Ascending aorta (tissue), 2 donors: ENCODE measurements at places on chromosomes 4 and X. TPM values are rescaled to one million over a fixed set of nuclear protein-coding genes. Genes with fewer than 3 reads are reported as not detected.

DNA sequence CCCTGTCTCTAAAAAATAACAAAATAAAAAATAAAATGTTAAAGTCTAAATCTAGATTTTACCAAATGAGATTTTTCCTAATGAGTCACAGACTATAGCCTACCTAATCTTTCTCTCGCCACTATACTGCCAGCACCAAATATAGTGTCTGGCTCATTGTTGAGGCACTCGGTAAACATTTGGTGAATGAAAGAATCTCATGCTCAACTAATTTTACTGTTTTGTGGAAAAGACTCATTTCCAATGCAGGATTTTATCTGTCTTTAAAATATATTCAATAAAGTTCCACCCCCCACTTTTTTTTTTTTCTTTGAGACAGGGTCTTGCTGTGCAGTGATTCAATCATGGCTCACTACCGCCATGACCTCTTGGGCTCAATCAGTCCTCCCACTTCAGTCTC lies 71.5 kb downstream of the PLS3 start:
- no peak for DNase-seq
- peaks cover 9% of the 10 kb centered on the region for H3K4me1 ChIP-seq
- H3K27ac ChIP-seq, result peak overlapping the region; percentile 74
- H3K36me3 ChIP-seq, result peaks cover 3% of the 10 kb centered on the region

DNA sequence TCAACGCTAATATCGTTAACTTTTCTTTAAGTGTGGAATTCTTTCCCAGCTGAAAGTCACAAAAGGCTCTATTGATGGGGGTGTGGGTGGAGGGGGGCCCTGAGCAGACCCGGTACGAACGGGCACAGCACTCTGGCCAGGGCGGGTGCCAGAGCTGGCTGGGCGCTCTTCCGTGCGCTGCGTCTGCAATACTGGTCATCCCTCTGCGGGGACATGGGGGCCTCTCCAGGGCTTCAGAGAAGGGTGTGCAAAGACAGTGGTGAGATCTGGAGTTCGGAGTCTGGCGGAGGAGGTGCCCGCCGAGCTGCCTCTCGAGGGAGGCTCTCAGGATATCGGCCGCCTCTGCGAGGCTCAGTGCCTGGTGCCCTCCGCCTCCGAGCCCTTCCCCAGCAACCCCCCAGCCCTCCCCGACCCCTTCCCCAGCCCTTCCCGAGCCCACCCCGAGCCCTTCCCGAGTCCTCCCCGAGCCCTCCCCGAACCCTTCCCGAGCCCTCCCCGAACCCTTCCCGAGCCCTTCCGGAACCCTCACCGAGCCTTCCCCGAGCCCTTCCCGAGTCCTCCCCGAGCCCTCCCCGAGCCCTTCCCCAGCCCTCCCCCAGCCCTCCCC lies 34.3 kb downstream of the FGFRL1 start:
- DNase-seq, result peak; percentile 61
- no peak overlapping the region for H3K27ac ChIP-seq
- no peaks in the 10 kb centered on the region for H3K36me3 ChIP-seq

- no peak for DNase-seq
- no peaks in the 10 kb centered on the region for H3K4me1 ChIP-seq
- no peak overlapping the region for H3K4me3 ChIP-seq
- no peaks in the 10 kb centered on the region for H3K36me3 ChIP-seq
- H3K27ac ChIP-seq, result no peak overlapping the region
- H3K27me3 ChIP-seq, result no peaks in the 10 kb centered on the region
Observed at GRCh38 chr4:140351093-140352075, 22.1 kb upstream of the SCOC start.

GRCh38 chr4:17898553-17899055 lies 87.8 kb downstream of the NCAPG start:
- H3K4me1 ChIP-seq, result no peaks in the 10 kb centered on the region
- H3K27ac ChIP-seq, result no peak overlapping the region
- no peak overlapping the region for H3K4me3 ChIP-seq
- H3K27me3 ChIP-seq, result no peaks in the 10 kb centered on the region

- H3K27ac ChIP-seq, result no peak overlapping the region
- H3K4me1 ChIP-seq, result no peaks in the 10 kb centered on the region
- no peak for DNase-seq
Observed at GRCh38 chr4:129708784-129709183, 612.8 kb downstream of the C4orf33 start.

- no peak for DNase-seq
- H3K36me3 ChIP-seq, result no peaks in the 10 kb centered on the region
- no peaks in the 10 kb centered on the region for H3K27me3 ChIP-seq
Observed at GRCh38 chrX:7090641-7091040, 56.9 kb upstream of the STS start.

DNA sequence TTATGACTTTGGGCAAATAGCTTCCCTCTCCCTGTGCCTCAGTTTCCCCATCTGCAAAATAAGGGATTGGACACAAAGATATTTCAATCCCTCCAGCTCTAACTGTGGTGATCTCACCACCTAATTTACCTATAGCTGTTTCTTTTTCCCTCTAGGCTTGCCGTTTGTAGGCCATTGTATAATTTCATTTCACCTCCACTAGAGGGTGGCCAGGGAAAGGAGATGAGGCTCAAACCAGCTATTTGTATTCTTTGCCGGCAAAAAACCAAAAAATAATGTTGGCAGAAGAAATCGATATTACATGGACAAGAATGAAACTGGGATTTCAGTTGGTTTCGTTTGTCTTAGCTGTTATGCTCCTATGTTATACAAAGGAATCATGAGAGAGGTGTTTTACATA lies 36.1 kb upstream of the DOCK11 start:
- H3K36me3 ChIP-seq, result no peaks in the 10 kb centered on the region
- no peak overlapping the region for H3K4me3 ChIP-seq
- no peaks in the 10 kb centered on the region for H3K27me3 ChIP-seq
- H3K4me1 ChIP-seq, result no peaks in the 10 kb centered on the region

GRCh38 chr4:4868758-4869723 lies 9.6 kb downstream of the MSX1 start:
- H3K4me3 ChIP-seq, result no peak overlapping the region
- no peaks in the 10 kb centered on the region for H3K36me3 ChIP-seq
- peaks cover 5% of the 10 kb centered on the region for H3K4me1 ChIP-seq

GRCh38 chrX:135476378-135476777 lies 44.1 kb upstream of the INTS6L start:
- H3K4me3 ChIP-seq, result no peak overlapping the region
- no peak overlapping the region for H3K27ac ChIP-seq
- H3K4me1 ChIP-seq, result no peaks in the 10 kb centered on the region
- no peaks in the 10 kb centered on the region for H3K27me3 ChIP-seq
- DNase-seq, result no peak

DNA sequence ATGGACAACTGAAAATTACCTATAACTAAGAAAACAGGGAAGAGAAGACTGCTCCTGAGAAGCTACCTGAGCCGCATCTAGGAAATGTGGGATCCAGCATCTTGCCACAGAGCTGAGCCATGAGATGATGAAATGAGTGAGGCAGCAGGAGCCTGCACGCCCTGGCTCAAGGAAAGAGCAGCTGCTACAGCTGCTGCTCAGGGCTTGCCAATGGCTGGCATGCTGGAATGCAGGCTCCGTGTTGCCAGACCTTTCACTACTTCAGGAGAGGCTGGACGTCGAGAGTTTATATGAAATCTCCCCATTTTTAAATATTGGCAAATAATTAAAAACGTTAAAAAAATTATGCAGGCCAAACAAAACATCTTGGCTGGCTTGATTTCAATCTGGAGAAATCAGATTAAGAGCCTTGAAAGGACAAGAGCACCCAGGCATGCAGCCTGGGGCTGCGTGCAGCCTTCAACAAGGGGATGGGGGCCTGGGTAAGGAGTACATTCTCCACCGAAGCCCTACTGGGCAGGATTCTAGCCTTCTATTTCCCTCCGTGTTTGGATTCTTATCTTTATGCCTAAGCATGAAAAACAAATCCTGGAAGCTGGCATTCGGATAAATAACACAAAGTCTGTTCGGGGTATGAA lies 227.6 kb downstream of the NR3C2 start:
- H3K4me3 ChIP-seq, result peak overlapping the region; percentile 43
- peak overlapping the region; percentile 28 for H3K27ac ChIP-seq
- no peaks in the 10 kb centered on the region for H3K36me3 ChIP-seq
- no peaks in the 10 kb centered on the region for H3K27me3 ChIP-seq
- no peak for DNase-seq
- H3K4me1 ChIP-seq, result peaks cover 4% of the 10 kb centered on the region

- H3K4me3 ChIP-seq, result no peak overlapping the region
- no peaks in the 10 kb centered on the region for H3K4me1 ChIP-seq
- H3K27ac ChIP-seq, result no peak overlapping the region
- no peaks in the 10 kb centered on the region for H3K27me3 ChIP-seq
- no peak for DNase-seq
Observed at GRCh38 chrX:119155416-119156035, 27.9 kb upstream of the KIAA1210 start.

DNA sequence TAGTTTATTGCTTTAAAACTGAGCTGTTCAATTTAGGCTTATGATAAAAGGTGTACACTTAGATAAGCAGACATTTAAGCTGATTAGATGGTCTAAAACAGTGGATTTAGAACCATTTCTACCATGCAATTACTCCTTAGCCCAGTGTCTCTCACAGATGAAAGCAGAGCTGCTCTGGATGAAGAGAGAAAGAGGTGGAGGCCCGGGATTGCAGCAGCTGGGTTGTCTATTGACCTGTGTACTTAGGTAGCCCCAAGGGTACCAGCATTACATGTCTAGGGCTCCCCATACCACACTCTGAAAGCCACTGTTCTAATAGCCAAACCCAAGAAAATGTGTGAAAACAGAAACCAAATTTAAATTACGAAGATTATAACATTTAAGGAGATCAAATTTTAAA lies 86.0 kb upstream of the GIMD1 start:
- DNase-seq, result no peak
- no peaks in the 10 kb centered on the region for H3K4me1 ChIP-seq
- H3K36me3 ChIP-seq, result no peaks in the 10 kb centered on the region
- H3K27me3 ChIP-seq, result no peaks in the 10 kb centered on the region

DNA sequence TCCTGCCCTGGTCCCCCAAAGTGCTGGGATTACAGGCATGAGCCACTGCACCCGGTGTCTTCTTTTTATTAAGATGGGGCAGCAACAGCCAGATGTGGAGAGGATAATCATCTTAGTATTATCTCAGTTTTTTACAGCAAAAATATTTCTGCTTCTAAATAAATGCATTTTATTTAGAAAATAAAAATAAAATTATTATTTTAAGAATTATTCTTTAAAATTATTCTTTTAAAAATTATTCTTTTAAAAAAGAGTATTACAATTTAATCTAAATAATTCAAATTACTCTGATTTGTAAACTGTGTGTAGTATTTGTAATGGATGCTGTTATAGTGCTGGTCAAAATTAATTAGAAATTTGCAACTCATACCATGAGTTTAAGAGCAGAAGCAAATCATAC lies 67.6 kb downstream of the ARFIP1 start:
- no peaks in the 10 kb centered on the region for H3K36me3 ChIP-seq
- H3K27ac ChIP-seq, result no peak overlapping the region
- no peaks in the 10 kb centered on the region for H3K4me1 ChIP-seq

GRCh38 chr4:75302648-75303047 lies 211.6 kb downstream of the RCHY1 start:
- DNase-seq, result no peak
- H3K27me3 ChIP-seq, result no peaks in the 10 kb centered on the region
- H3K4me3 ChIP-seq, result no peak overlapping the region
- no peak overlapping the region for H3K27ac ChIP-seq
- H3K4me1 ChIP-seq, result no peaks in the 10 kb centered on the region
- H3K36me3 ChIP-seq, result no peaks in the 10 kb centered on the region

- no peak overlapping the region for H3K27ac ChIP-seq
- H3K4me1 ChIP-seq, result no peaks in the 10 kb centered on the region
- H3K4me3 ChIP-seq, result no peak overlapping the region
- H3K27me3 ChIP-seq, result no peaks in the 10 kb centered on the region
- H3K36me3 ChIP-seq, result no peaks in the 10 kb centered on the region
- DNase-seq, result no peak
Observed at GRCh38 chr4:52979020-52979419, 116.9 kb downstream of the RASL11B start.

DNA sequence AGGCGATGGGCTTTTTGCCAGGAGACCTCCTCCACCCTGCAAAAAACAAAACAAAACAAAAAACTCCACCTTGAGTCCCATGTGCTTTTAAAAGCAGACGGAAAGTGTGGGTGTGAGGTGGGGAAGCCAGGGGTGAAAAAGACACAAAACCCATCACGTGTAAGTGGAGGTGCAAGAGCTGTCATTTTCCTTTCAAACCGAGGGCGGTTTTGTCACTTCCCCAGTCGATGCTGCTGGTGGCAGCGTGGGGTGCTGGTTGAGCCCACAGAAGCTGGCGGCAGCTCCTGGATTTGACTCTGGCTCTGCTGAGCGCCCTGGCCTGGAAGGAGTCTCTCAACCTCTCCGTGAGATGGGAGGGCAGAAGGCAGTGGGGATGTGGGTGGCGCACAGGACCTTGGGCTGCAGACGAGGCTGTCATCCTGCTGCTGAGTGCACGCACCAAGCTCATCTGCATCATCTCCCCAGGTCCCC lies 110.0 kb downstream of the PSAPL1 start:
- no peak overlapping the region for H3K4me3 ChIP-seq
- H3K27me3 ChIP-seq, result no peaks in the 10 kb centered on the region
- H3K36me3 ChIP-seq, result no peaks in the 10 kb centered on the region

- no peaks in the 10 kb centered on the region for H3K27me3 ChIP-seq
- H3K4me3 ChIP-seq, result no peak overlapping the region
- H3K36me3 ChIP-seq, result no peaks in the 10 kb centered on the region
- H3K4me1 ChIP-seq, result no peaks in the 10 kb centered on the region
Observed at GRCh38 chrX:120365320-120365719, 3.4 kb downstream of the ATP1B4 start.

DNA sequence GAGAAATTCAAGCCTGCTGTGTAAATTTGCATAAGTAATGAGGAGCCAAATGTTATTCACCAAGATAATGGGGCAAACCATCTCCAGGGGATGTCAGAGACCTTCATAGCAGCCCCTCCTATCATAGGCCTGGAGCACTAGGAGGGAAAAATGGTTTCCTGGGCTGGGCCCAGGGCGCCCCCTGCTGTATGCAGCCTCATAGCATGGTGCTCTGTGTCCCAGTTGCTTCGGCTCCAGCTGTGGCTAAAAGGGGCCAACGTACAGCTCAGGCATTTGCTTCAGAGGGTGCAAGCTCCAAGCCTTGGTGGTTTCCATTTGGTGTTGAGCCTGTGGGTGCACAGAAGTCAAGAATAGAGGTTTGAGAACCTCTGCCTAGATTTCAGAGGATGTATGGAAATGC lies 859.3 kb downstream of the RPA4 start:
- no peaks in the 10 kb centered on the region for H3K27me3 ChIP-seq
- no peak overlapping the region for H3K27ac ChIP-seq
- H3K36me3 ChIP-seq, result no peaks in the 10 kb centered on the region
- no peak for DNase-seq

Gene ARHGAP24
- total RNA-seq, result 13.9 TPM

Gene GAB3
- total RNA-seq, result 2.9 TPM

Gene KLB
- not detected for total RNA-seq

Gene SH3D19
- 110 TPM for total RNA-seq

Gene SLC34A2
- not detected for total RNA-seq

Gene ARX
- total RNA-seq, result not detected

Gene TREX2
- total RNA-seq, result 0.21 TPM

Gene MSMO1
- total RNA-seq, result 3.6 TPM
